ENCODE measurements at places on chromosomes 1 and 21.

DNA sequence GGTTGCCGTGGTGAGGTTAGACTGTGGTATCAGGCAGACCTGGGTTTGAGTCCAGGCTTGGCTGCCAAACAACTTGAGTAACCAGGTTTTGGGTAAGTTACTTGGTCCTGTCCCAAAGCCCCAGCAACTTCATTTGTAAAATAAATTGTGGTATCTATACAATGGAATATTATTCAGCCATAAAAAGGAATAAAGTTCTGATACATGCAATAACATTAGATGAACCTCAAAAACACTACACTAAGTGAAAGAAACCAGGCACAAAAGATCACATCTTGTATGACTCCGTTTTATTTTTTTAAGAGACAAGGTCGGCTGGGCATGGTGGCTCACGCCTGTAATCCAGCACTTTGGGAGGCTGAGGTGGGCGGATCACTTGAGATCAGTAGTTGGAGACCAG, 16.4 kb upstream of the MIXL1 start:
- DNase-seq: no peak

DNA sequence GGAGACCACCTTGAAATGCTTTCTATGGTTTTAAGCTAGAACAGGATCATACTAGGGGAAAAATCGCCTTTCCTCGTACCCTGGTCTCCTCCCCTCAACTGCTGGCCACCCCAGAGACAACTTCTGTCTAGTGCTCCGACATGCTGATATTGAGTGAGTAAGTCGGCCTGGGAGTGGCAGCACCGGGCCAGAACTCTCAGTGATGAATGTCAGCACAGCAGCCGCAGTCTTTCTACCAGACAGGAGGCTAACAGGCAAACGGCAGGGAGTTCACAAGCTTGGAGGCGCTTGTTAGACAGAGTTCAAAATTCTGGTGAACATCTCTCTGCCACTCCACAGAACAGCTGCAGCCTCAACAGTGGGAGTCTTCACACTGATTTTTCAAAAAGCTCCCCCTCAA, 716.9 kb downstream of the ADGRL2 start:
- DNase-seq: no peak

DNA sequence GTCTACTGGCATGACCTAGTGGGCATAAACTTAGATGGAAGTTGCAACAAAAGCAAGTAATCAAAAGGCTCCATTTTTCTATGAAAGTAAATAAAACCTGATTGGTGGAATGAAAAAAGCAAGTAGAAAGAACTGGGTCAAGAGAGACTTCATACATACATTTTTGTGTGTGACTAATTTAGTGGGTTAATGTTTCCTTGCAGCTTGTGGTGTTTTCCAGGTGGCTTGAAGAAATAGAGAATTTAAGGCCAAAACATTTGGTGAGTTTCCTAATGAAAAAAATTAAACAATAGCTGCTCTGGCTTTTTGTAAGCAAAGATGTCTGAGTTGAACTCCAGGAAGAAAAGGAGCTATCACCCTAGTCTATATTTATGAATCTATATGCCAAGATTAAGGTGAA, 71.0 kb downstream of the ZC3H11B start:
- no peak for DNase-seq

GRCh38 chr1:13642306-13643004, 57.5 kb upstream of the PRDM2 start:
- no peak for DNase-seq

DNA sequence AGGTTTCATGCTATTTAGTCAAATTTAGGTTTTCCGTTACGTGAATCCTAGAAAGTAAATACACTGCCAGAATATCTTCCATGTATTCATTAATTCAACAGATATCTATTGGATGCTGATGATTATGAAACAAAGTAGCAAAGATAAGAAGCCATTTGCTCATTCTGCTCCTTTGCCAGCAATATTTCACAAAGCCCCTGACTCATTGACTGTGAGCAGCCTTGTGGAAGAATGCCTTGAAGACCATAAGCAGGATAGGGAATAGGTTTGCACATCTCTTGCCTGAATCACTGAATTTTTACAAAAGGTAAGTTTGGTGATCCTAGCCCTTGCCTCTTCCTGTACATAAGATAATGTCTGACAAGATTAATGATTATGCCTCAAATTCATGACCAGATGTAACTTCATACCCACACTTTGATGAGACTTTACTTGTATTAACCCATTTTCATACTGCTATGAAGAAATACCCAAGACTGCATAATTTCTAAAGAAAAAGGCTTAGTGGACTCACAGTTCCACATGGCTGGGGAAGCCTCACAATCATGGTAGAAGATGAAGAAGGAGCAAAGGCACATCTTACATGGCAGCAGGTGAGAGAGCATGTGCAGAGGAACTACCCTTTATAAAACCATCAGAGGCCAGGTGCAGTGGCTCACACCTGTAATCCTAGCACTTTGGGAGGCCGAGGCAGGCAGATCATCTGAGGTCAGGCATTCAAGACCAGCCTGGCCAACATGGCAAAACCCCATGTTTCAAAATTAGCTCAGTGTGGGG, 1.6 kb upstream of the PIGK start:
- no peak for DNase-seq

DNA sequence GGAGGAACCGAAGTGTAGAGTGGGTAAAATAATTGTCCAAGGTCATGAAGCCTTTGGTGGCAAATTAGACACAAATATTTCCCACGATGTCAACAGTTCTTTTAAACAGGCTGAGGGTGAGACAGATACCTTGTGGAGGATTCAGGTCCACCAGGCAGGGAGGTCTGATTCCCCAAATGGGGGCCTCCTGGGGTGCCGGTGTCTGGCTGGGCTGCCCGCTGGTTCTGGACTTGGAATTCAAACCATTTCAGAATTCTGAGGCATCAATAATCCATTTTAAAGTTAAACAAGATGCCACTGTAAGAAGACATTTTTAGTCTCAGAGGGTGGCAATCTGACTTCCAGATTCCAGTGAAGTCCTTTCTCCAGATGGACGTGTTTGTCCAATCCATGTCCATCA, 15.5 kb downstream of the KCNA10 start:
- no peak for DNase-seq

DNA sequence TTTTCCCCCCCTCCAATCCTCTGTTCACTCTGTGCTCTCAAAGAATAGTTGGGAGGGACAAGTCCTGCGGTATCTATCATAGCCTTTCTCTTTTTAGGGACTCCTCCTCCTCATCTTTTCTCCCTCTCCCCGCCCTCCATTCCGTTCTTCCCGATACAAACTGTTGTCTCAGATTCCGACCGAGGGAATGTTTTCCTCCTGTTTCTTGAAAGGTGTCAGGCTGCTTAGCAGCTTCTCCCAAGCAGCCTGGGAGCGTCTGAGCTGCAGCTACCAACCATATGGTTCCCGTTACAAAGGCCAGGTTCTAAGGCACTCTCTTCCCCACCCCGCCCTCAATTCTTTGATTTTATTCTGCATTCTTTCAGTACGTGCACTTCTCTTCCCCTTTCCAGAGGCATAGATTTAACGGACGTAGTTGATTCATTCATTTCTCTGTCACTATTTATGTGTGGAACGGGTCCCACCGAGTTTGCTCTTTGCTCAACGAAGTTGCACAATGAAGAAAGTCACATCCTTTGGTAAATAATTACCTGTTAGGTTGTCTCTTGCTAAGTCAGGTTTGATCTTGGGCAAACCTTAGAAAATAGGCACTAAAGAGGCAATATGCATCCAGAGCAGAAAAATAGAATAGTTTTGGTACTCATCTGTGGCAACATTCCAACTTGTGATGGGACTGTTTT, 2.8 kb downstream of the ADGRL2 start:
- DNase-seq: no peak

DNA sequence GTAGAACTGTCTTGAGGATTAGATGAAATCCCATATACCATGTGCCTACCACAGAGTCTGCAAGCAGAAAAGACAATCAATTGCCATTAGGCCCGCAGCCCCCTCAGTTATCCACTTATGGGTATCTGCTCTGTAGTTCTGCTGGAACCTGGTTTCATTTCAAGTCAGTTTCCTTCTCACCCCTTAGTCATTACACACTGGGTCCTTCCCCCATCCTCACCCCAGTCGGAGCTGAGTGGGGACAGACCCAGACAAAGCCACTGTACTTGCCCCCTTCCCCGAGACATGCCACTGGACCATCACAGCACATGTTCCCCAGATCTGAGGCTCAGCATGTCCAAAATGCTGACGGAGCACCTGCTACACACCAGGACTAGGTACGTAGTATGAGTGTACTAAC, 21.2 kb downstream of the PGLYRP3 start:
- DNase-seq: no peak

DNA sequence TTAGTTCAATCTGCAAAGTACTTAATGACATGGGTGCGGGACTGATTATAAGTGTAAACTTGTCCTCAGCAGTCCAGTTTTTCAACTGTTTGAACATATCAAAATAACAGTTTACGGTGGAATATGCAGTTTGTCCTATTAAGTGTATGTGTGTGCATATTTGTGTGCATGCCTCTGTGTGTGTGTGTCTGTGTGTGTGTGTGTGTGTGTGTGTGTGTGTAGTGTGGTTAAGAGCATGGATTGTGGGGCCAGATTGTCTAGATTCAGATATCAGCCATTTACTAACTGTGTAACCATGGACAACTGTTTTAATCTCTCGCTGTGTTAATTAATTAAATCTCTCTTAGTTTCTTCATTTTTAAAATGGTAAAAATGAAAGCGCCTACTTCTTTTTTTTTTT, 39.0 kb downstream of the NEXN start:
- no peak for DNase-seq

GRCh38 chr1:155022136-155022926, 11.2 kb downstream of the DCST2 start:
- DNase-seq: no peak

GRCh38 chr21:41711416-41712007, 55.3 kb downstream of the RIPK4 start:
- no peak for DNase-seq

- no peak for DNase-seq
Measured at GRCh38 chr1:34906756-34907155, 22.7 kb downstream of the DLGAP3 start.

- no peak for DNase-seq
Measured at GRCh38 chr1:201396861-201397464, 2.2 kb downstream of the LAD1 start.

- no peak for DNase-seq
Measured at GRCh38 chr21:36236052-36236730, 79.6 kb downstream of the DOP1B start.

DNA sequence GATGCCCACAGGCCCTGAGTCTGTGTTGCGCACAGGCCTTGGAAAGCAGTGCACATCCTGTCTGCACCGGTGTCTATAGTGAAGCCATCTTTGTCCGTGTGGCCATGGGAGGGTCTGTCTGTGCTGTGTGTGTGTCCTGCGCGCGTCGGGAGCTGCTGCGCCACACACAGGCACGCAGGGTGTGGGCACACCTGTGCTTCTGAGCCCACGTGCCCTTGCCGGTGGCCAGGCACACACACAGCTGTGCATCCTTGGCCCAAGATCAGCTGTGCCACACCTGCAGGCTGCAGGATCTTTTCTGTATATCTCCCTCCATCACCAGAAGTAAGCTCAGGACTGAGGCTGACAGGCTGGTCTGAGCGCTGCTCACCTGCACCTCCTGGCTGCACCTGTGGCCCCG, 3.2 kb upstream of the SAMD11 start:
- no peak for DNase-seq

DNA sequence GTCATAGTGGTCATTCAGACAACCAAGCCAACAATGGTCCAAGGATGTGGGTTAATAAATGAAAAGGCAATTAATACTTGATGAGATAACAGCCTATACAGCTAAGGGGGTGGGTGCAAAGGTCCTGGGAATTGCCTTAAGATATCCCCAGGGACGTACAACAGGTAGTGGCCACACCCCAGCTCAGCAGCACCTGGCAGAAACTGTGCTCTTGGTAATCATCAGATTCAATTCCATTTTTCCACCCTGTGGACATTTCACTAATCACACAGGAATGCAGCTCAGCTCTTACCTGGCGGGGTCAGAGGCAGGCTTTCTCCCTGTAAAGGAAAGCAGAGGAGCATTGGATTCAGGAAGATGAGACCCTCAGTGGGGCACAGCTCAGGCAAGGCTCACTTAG, 32.9 kb downstream of the FCRL5 start:
- no peak for DNase-seq

- no peak for DNase-seq
Measured at GRCh38 chr1:200872446-200873115, at the start of gene GPR25. GPR25 (plus strand) TSS chr1:200872981; CDS start chr1:200873038, 57 bp downstream.

GRCh38 chr1:243595527-243596210, 254.4 kb downstream of the AKT3 start:
- no peak for DNase-seq

- DNase-seq: no peak
Measured at GRCh38 chr1:41674522-41674921, 190.0 kb upstream of the EDN2 start.

- DNase-seq: no peak
Measured at GRCh38 chr21:37811711-37812110, 104.5 kb downstream of the KCNJ6 start.

GRCh38 chr1:10672343-10673050, 123.9 kb downstream of the CASZ1 start:
- DNase-seq: no peak

- no peak for DNase-seq
Measured at GRCh38 chr1:168767894-168768584, 39.0 kb upstream of the DPT start.

GRCh38 chr1:85203573-85204171, 2.9 kb upstream of the SYDE2 start:
- no peak for DNase-seq

GRCh38 chr21:45901061-45901690, 80.4 kb upstream of the COL6A1 start:
- no peak for DNase-seq

GRCh38 chr1:193634876-193635275, 448.5 kb upstream of the B3GALT2 start:
- no peak for DNase-seq

DNA sequence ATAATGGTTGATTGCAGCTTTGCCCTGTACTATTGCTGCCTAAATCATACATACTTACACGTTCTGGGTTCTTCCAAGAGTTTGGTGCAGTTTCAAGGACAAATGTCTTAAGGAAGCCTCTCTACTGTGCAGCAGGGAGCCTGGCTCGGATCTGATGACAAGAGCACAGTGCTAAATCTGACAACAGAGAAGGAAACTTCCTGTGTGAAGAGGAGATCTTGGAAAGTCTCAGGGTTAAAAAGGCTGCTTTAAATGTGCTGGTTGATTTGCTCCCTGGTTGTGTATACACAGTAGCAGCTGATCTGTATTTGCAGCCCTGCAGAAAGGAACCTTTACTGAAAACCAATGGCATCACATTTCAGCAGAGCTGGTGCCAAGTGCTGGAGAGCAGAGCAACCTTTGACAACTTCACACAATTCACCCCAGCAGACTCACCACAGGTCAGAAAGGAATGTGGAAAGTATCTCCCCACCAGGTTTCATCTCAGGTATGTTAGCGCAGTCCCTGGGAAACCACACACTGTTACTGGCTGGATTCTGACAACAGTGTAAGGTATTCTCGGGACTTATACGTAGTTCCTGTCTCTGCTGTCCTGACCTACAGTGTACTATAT, 355.0 kb upstream of the ESRRG start:
- no peak for DNase-seq

All from stimulated activated CD4-positive, alpha-beta T cell treated with anti-CD3 and anti-CD28 coated beads, TNF-alpha, amount 100 ng/mL, for 48 hours (primary cell).